Gastrocnemius medialis (tissue), 4 donors: ENCODE measurements at places on chromosomes 7 and 10.

DNA sequence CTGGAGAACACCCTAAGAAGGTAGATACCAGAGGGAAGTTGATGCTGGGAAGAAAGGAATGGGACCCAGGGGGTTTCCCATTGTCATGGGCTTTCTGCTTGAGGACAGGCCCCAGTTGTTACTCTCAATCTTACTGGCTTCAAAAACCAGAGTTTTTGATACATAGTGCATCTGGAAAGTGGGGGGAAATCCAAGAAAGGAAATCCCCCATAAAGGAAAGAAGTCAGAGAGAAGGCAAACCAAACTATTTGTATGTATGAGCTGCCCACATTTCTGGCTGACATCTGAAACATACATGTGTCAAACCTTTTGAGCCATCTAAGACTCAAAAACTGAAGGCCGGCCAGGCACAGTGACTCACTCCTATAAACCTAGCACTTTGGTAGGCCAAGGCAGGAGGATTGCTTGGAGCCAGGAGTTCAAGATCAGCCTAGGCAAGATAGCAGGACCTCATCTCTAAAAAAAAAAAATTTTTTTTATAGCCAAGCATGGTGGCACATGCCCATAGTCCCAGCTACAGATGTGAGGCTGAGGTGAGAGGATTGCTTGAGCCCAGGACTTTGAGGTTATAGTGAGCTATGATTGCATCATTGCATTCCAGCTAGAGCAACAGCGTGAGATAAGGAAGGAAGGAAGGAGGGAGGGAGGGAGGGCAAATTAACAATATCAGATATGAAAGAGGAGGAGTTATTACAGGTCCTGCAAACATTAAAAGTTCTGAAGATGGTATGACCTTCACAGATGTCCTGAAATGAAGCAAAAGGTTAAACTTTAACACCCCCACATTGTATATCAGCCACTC, 6.7 kb upstream of the COA1 start:
- DNase-seq, result no peak

- DNase-seq, result no peak
These were observed 196.4 kb downstream of the FAM107B start for GRCh38 chr10:14578060-14578952.

DNA sequence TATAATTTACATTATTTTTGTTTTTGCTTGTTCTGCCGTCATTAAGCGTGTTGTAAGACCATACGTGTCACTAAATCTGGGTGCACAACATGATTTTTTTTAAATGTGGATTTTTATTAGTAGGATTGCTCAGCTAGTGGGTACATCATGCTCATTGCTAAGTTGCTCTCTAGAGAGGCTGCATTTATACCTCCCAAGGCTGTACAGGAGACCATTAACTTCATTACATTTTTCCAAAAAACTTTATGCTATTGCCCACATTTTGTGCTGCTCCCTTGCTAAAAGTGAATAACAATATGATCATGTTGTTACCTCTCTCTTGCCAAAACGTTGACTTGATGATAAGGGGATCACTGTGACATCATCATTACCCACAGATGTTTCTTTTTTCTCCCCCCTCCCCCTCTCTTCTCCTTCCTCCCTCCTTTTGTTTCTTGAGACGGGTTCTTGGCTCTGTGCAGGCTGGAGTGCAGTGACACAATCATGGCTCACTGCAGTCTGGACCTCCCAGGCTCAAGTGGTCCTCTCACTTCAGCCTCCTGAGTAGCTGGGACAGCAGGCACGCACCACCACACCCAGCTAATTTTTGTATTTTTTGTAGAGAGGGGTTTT, 65.1 kb downstream of the BMPR1A start:
- DNase-seq, result no peak

GRCh38 chr7:139106959-139107358, 2.6 kb downstream of the ZC3HAV1 start:
- DNase-seq, result no peak

DNA sequence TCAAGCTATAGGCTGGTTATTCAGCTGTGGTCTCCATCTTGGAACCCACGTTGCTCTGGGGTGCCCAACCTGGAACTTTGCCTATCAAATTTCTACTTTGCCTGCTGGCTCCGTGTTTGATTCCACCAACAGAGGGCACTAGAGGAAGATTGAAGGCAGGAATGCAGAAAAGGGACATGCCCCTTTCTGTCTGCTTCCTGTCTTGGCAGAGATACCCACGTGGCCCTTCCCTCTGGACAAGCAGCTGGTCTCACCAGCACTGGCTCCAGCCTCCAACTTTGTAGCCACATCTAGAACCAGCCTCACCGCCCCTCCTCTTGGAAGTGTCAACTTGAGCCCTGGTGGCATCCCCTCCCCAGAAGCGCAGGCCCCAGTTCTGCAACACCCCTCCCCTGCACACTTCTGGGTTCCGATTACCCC, 52.1 kb upstream of the ZNF438 start:
- peak; percentile 33 for DNase-seq

DNA sequence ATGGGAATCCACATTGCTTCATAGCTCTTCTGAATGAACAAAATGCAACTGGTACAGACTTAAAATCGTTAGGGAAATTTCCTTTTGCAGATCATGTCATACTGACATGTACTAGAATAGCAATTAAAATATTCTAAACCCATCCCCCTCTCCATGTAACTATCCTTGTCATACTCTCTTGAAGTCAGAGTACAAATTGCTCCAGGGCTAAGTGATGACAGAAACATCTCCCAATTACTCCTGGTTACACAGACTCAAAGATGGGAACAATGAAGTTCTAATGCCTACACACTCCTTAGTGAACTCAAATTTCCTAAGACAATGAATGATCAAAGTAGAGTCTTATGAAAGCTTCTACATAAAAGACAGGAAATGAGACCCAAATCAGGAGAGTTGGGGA, 87.2 kb downstream of the PDE1C start:
- no peak for DNase-seq

GRCh38 chr10:3213208-3213607, 40.6 kb upstream of the PITRM1 start:
- peak; percentile 42 for DNase-seq

DNA sequence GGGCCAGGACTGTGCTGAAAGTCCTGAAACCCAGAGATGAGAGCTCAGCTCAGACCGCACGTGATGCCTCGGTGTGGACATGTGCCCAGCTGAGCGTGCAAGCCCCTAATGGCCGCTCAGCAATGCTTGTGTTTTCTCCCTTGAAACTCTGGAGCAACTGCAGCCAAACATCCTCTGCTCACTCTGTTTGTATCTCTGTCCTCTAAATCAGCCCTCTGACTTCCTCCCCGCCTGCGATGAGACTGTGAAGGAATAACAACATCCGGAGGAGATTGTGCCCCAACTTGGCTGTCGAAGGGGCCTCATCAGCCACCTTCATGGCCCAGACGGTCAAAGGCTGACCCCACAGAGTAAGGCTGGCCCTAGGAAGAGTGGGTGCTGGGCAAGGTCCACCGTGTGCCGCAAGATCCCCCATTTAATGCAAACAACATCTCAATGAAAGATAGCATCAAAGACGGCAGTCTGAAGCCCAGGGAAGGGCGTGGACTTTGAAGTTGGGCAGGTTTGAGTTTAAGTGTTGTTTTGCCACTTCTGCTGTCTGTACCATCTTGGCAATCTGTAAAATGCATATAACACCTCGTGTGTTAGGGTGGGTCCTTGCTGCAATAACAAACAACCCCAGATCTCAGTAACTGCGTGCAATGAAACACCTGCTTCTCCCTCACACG, 39.9 kb downstream of the CALML3 start:
- no peak for DNase-seq
